ENCODE measurements at places on chromosomes 11 and 22.

DNA sequence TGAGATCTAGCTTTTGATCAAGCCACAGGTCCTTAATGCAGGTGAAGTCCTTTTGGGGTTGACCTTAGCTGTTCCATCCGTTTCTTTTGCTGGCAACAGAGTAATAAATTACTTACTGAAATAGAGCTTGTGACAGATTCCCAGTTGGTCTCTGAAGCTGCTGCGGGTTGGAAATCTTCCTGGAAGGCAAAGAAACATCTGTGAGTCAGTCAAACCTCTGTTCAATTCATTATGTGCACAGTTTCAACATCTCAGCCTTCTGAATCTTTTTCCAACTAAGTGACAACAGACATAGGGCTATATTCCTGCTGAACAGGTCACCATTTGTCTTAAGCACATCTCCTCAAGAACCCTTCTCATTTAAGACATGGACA is 88.9 kb upstream of the DDI1 start:
- DNase-seq, result no peak

GRCh38 chr22:48431014-48431413 is 1396.7 kb downstream of the BRD1 start:
- no peak for DNase-seq

- DNase-seq, result no peak
Measured at GRCh38 chr11:118634431-118635236, 27.2 kb downstream of the PHLDB1 start.

- no peak for DNase-seq
Measured at GRCh38 chr22:45335021-45335818, 25.5 kb downstream of the FAM118A start.

GRCh38 chr22:17742527-17742902 is 31.8 kb downstream of the BID start:
- DNase-seq, result peak; percentile 85

- no peak for DNase-seq
Measured at GRCh38 chr11:62504158-62504973, 42.2 kb downstream of the AHNAK start.

DNA sequence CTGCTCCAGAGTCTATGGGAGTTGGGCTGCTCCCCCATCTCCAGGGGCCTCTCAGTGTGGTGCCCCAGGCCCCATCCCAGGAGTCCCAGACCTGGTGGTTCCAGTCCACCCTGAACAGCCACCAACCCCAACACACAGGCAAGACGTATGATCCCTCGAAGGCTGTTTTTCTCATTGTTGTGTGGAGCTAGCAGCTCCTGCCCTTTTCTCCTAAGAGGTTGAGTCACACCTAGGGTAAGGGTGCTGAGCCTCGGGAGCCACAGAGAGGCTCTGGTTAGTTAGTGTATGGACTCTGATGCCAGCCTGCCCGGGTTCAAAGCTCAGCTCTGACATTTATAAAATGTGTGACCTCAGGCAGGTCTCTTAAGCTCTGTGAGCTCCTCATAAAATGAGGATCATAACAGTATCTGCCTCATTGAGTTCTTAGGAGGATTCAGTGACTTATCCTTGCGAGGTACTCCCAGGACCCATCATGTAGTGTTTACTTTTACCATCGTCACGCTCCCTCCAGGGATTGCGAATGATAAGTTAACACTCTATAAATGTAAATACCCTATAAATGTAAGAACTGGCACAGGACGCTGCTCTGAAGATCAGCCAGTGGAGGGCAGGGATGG is 47.2 kb downstream of the FBLN1 start:
- no peak for DNase-seq

- DNase-seq, result no peak
Measured at GRCh38 chr22:29997516-29997915, 82.7 kb upstream of the HORMAD2 start.

DNA sequence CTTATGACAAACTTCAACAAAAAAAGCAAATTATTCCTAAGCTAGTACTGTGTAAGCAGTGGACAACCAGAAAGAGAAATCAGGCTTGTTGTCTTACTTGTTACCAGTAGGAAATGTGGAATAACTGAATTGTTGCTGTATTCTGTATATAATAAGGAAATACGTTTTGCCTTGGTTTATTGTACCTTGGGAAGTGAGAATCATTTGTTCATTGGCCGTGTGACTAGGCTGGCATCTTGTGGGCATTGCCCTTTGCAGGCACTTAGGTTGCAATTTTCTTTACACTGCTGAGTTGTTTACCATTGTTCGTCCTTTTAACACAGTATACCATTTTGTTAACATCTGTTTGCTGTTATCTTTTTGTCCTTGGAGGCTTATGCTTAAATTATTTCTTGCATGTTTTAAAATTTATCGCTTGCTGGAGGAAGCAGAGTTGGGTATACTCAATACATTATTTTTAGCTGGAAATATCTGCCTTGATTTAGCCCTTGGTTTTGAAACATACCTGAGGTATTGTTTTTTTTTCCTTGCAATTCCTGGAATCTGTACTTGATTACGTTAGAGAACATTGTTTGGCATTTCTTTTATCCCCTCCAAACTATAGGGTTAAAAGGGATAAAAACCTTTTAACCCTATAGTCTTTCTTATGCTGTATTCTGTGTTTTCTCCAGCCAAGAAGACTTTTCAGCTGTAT is 109.3 kb downstream of the DDX10 start:
- DNase-seq, result no peak

DNA sequence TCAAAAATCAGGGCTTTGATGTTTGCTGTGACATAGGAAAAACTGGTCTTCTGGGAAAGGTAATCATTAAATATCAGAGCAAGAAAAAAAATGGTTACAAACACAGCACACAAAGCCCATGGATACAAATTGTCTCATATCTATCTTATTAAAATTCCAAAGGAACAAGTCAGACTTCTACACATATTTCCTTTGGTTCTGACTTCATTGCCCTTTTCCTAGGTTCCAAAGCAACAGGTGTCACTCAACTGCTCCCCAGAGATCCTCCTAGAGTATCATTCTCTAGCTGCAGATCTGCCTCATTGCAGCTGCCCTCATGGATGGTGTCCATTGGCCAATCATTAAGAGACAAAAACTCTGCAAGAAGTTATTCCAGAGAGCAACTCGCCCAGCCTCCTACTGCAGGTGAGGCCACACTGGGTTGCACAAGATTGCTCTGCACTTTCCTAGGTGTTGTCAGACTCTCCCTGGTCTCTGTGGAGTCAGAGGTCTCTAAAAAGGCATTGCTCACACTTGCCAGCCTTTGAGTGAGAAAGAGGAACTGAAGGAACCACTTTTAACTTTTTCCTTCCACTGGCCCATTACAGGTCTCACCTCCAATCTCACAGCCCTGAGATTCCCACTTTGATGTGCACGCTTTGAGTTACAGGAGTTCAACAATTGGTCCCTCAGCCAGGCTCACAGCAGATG is 5.7 kb downstream of the DRICH1 start:
- no peak for DNase-seq

DNA sequence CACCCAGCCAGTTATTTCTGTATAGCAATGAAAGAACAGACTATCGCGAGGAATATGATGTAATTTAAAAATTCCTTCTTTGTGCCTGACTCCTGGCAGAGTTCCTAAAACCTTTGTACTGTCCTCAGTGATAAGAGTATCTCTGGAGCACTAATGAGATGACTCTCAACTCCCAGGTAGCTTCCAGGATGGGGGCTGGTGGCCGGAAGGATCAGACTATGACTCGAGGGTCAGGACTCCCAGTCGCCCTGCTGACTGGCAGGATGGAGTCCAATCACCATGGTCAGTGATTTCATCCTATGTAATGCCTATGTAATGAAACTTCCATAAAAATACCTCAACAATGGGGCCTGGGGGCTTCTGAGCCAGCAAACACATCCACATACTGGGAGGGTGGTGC is 135.1 kb downstream of the SHANK2 start:
- DNase-seq, result no peak

GRCh38 chr11:84549217-84549616 is 1077.9 kb downstream of the DLG2 start:
- no peak for DNase-seq

DNA sequence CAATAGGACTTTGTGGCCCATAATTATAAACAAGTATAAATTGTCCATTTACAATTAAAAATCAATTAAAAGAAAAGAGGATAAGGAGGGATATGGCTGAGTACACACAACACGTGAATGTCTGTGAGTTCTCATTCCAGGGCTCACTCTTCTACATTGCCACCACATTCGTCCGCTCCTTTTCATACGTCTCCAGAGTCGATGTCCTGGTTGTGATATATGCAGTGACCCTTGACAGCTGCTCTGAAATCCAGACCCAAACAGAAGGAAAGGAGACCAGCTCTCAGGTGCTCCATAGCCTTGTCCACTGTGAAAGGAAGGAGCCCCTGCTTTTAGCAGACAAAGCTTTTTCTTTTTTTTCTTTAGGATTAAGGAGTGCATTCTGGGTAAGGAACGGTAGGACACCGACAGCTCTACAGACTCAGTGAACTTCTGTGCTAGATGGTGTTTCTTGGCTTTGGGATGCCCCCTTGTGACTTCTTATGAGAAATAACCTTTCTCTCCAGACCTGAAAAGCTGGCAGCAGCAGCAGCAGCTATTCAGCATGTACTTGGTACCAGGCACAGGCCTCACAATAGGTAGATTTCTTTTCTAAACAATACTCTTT is 19.7 kb upstream of the DNAJB13 start:
- DNase-seq, result no peak

GRCh38 chr11:120563703-120564572 is 52.4 kb downstream of the GRIK4 start:
- DNase-seq, result no peak

DNA sequence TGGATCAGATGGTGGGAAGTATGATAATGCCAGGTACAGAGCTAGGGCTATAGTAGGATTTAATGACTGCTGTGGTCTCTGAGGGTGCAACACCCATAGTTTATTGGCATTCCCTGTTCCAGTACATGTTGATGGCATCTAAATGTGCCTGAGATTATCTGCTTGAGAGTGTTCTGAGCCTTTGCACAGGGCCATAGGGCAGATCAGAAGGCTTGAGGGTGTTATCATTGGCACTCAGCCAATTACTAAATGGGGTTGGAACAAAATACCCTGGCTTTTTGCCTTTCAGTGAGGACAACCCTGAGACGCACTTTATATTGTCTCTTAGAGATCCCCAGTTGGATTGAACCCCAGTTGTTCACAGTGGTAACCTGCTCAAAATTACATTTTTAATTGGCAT is 6.7 kb downstream of the SLC5A12 start:
- no peak for DNase-seq

- DNase-seq, result no peak
Measured at GRCh38 chr22:25206998-25207397, 7.3 kb downstream of the CRYBB3 start.

DNA sequence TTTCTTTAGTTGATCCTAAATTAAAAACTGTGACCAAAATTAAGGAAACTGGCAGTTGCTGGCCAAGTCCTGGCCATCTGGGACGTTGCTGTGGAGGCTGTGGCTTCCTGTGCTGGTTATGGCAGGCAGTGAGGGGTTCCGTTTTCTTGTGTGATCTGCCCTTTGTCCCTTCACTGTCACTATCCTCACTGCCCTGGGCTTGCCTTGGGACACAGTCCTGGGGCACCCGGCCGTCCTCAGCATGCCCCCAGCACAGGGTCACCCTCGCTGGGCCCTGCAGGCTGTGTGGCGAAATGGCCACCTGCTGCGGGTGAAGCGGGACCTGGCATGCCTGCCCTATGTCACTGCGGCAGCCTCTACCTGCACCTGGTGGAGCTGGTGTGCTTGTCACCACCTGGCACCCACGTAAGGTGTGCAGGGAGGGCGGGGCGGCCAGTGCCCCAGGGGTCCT is 52.5 kb upstream of the SLC22A12 start:
- DNase-seq, result no peak

- DNase-seq, result no peak
Measured at GRCh38 chr11:47083913-47084312, 92.8 kb downstream of the ARFGAP2 start.

DNA sequence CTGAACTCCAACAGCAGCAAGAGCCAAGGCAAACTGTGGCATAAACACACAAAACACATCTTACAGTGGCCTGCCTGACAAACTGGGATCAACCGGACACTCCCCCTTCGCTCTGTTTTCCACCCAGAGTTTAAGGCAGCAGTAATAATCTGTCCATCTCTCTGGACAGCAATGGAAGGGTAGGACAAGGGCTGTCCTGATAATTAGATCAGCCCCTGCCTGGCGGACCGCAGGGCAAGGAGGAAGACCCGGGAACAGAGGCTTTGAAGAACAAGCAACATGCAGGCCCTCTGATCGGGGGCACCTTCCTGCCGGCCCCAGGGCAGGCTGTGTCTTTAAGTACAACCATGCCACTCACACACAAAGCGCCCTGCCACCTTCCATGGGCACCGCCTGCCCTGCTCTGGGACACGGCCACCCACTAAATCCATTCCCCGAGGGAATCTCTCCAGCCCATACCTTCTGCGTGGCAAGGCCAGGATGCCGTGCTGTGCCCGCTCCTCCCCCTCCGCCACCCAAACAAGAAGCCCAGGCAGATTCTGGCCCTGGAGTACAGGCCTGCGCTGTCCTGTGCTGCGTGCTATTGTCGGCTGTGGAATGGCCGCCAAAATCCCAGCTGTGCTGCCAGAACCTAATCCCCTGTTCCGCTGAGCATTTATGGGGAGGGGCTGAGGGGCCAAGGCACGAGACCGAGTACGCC is 38.8 kb downstream of the NUMA1 start:
- DNase-seq, result peak; percentile 65

DNA sequence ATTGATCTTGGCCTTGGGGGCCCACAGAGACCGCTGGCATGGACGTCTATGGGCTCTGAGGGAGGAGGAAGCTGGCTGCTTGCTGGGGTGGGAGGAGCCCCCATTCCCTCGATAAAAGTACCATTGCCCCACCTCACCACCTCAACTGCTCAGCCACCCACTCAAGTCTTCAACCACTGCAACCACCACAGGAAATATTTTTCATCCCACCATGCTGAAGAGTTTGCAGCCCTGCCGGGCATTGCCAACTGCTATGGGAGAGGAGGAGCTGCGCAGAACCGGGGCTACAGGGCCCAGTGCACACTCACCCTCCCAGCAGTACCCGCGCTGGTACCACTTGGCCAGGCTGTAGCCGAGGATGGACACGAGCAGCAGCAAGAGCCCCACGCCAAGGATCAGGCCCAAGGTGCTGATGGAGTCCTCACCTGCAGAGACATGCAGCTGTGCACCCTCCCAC is 29.2 kb downstream of the IL10RA start:
- peak; percentile 43 for DNase-seq

DNA sequence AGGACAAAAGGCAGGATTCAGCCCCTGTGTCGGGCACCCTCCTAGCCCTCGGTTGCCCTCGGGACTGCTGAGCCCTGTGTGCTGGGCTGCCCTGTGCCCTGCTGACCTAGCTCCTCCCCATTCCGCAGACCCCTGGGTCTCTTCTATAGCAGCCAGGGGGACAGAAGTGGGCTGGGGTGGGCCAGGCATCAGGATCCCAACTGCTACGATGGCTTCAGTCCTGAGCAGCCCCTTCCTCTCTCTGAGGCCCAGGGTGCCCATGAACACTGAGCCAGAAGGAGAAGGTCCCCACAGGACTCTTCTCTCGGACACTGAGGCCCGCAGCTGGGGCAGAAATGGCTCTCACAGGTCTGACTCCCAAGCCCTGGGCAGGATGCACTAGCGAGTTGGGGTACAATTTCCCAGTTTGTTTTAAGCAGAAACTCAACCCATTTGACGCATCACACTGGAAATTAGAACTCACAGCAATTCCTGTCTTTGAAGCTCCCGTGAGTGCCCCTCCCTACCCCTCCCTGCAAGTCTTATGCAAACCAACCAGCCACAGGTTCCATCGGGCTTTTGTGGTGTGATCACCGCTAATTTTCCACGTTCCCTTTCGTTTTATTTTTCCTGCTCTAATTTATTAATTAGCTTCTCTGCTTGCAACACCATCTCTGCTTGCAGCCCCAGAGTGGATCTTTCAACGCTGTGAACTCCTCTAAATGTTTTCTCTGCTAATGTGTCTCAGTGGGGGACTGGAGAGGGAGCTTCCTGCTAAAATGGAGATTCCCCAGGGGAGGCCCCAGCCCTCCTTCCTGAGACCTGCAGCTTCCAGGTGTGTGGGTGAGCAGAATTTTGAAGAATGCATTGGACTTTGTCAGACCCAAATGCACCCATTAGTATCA is 56.7 kb downstream of the PHF21B start:
- no peak for DNase-seq
